ENCODE measurements at places on chromosomes 11 and 22.

DNA sequence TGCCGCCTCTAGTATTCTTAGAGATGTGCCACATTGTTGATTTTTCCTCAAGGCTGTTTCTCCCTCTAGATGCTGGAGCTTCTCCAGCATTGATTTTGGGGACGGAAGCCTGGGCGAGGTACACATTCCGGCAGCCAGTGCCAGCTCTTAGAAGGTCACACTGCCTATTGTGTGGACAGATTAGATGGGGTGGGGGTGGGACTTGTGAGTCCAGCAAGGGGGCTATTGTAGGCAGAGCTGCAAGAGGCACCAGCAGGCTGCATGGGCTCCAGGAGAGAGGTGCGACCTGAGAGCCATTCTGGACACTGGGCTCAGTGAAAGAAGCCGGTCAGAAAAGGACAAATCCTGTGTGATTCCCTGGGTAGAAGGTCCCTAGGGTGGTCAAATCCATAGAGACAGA lies 12.4 kb downstream of the C11orf21 start:
- DNase-seq: no peak

DNA sequence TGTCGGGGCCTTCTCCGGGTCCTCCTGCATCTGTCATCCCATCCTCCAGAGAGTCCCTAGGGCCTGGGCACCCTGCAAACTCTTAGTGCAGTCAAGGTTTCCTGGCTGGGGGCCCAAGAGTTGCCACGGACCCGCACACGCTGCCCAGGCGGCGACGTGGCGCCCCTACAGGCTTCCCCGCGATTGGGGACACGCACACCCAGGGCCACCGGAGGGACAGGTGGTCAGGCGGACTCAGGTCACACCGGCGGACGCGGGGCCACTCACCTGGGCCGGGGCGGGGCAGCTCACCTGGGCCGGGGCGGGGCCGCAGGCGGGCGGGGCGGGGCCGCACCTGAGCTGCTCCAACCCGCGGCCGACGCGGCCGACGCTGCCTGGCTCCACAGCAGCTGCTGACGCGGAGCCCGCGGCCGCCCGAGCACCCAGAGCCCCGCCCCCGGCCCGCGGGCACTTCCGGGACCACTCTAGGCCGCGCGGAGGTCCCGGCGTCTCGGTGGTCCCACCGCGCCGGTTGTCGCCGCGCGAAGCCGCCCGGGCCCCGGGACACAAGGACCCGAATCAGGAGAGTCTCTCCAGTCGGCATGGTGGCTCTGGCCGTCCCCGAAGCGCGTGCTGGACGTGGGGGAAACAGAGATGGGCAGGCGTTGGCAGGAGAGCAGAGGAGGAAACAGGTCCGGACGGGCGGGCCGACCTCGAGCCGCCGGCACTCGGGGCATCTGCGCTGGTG lies at the start of gene ZNF70:
TSS of gene ZNF70 (minus strand) at position 399 of the 727 bp plus-strand sequence. CDS start 5,972 bp downstream, outside the sequence.
- DNase-seq: peak; percentile 78

DNA sequence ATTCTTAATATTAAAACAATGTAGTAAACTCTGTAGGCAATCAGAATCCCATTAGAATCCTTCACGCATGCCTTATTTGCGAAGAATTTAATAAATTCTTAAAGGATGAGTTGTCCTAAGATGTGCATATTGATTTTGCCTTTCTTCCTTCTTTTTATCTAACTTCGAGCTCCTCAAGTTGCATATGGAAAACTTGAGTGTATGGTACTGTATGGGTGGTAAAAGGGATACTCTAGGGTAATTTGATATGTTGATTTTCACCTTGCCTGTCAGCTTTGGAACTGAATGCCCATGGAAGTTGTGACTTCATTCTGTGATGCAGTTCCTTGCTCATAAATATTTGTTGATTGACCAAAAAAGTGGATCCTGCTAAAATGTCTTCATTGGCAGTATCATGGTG lies 193.8 kb downstream of the DDX10 start:
- no peak for DNase-seq

- DNase-seq: no peak
Measured at GRCh38 chr11:22069844-22070243, 123.0 kb upstream of the ANO5 start.

- DNase-seq: no peak
Measured at GRCh38 chr11:46570790-46571398, 22.9 kb downstream of the AMBRA1 start.

GRCh38 chr11:42462558-42463310 lies 849.1 kb upstream of the API5 start:
- DNase-seq: no peak

- DNase-seq: no peak
Measured at GRCh38 chr11:13183094-13183825, 94.3 kb upstream of the BMAL1 start.

- DNase-seq: no peak
Measured at GRCh38 chr11:127789927-127790326, 789.4 kb upstream of the KIRREL3 start.

GRCh38 chr11:125244166-125244565 lies 79.6 kb downstream of the PKNOX2 start:
- DNase-seq: no peak

GRCh38 chr11:34976496-34977088 lies 60.2 kb downstream of the PDHX start:
- DNase-seq: no peak

- no peak for DNase-seq
Measured at GRCh38 chr11:60871378-60872061, 4.2 kb downstream of the ZP1 start.

DNA sequence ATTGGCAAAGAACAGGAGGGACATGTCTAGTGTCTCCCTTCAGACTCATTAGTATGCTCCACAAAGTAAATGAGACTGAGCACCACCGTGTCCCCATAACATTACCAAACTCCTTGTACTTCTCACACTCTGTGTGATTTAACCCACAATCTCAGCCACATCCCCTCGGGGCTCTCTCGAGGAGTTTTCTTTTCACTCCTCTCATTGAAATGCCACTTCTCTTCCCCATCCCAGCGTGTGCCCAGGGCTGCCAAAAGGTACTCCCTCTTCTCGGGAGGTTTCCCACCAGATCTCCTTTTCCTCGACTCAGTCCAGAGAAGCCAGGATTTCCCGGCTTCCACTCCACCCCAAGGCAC lies 1.1 kb downstream of the RBFOX2 start:
- DNase-seq: no peak

GRCh38 chr11:76860539-76861475 lies at the start of gene ACER3:
ACER3 (plus strand) TSS chr11:76860918; CDS start chr11:76860977, 59 bp downstream.
- peak; percentile 67 for DNase-seq

DNA sequence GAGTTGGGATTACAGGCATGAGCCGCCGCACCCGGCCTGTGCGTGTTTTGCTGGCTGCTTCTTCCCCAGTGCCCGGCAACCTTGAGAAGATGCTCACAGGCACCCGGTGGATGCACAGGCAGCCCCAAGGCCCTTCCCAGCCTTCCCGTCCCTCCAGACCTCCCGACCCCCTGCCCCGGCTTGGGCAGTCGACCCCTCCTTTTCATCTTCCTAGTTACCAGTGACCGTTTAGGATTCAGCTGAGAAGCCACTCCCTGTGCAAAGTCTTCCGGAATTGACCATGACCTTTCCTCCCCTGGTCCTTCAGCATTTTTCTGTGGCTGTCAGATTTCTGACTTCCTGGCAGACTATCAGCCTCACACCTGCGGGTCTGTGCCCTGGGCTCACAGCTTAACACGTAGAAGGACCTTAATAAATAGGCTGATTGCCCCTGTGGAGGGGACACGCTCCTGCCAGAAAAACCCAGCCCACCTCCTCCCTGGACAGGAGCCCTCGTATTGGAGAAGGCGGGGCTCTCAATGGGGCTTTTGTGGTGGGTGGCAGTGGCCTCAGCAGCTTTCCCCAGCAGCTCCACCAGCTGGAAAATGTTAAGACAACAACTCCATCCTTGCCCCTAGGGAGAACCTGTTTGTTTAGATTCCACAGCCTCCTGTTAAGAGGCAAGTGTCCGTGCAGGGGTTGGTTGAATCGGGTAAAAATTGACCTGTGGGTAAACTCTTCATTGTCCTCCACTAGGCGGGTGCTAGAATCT lies 10.4 kb upstream of the ANO1 start:
- no peak for DNase-seq

DNA sequence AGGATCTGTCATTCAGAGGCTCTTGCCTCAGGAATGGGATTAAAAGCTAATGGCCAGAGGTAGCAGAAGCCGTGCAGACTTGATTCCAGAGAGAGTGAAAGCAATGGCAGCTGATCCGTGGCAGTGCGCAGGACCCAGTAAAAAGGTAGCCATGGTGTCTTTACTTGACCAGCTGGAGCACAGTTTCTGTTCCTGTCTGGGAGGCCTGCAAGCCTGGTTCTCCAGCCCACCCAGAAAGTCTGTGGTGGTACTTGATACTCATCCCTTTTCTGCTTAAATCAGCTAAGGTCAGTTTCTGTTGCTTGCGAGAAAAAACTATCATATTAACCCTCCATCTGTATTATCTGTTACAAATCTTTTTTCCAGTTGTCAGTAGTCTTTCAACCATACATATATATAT lies 86.7 kb downstream of the RPS6KA4 start:
- no peak for DNase-seq

GRCh38 chr11:111762981-111763643 lies 3.1 kb downstream of the PPP2R1B start:
- no peak for DNase-seq

DNA sequence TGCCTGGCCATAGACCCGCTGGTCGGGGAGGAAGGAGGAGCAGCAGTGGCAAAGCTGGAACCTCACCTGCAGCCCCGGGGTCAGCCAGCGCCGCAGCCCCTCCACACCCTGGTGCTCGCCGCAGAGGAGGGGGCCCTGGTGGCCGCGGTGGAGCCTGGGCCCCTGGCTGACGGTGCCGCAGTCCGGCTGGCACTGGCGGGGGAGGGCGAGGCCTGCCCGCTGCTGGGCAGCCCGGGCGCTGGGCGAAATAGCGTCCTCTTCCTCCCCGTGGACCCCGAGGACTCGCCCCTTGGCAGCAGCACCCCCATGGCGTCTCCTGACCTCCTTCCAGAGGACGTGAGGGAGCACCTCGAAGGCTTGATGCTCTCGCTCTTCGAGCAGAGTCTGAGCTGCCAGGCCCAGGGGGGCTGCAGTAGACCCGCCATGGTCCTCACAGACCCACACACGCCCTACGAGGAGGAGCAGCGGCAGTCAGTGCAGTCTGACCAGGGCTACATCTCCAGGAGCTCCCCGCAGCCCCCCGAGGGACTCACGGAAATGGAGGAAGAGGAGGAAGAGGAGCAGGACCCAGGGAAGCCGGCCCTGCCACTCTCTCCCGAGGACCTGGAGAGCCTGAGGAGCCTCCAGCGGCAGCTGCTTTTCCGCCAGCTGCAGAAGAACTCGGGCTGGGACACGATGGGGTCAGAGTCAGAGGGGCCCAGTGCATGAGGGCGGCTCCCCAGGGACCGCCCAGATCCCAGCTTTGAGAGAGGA lies 11.9 kb downstream of the TMEM121B start:
- no peak for DNase-seq

DNA sequence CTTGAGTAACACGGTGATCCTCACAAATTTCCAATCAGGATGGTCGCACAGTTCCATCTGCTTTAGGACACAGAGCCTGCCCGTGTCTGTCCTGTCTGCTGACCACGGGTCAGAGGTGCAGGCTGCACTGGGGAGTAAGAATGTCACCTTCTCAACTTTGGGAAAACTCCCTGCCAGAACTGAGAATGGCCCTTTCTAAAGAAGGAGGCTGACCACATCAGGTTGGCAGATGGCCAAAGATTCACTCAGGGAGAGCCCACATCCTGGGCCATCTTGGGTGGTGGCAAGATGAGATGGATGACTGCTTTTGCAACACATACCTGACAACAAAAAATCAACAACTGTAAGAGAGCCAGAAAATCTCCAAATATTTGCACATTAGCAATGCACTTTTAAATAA lies 101.9 kb downstream of the IGLL1 start:
- no peak for DNase-seq

DNA sequence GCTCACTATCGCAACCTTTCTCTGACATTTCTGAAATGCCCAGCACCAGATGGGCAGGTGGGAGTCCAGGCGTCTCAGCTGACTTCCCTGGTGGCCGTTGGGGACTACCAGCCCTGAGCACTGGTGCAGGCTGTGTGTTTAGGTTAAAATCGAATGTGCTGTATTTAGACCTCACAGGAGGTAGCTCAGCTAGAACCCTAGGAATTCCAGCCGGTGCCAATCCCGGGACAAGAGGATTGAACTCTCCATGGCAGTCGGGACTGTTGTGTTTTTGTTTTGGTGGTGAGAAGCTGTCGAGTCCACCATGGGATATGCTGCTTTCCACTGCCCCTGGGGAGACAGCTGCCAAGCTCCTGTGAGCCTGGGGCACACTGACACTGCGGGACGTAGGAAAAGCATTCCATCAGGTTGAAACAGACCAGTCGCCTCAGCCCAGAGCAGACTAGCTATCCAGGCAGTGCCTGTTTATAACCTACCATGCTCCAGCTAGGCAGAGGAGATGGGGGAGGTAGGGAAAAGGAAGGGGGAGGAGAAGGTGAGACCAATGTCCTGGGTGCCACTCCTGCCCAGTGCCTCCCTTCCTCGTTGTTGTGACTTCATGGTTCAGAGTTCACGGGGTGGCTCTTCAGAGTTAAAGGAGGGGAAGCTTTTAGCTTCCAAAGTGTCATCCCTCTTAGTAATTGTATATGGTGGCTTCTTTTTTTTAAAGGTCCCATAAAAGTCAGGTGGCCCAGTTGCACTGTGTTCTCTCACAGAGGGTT lies 53.0 kb downstream of the MICAL2 start:
- DNase-seq: no peak

GRCh38 chr11:117855912-117856651 lies 20.4 kb downstream of the FXYD6 start:
- no peak for DNase-seq

- no peak for DNase-seq
Measured at GRCh38 chr11:72191961-72192381, at the start of gene FOLR1. FOLR1 (plus strand) TSS chr11:72192140; CDS start chr11:72192174, 34 bp downstream.

DNA sequence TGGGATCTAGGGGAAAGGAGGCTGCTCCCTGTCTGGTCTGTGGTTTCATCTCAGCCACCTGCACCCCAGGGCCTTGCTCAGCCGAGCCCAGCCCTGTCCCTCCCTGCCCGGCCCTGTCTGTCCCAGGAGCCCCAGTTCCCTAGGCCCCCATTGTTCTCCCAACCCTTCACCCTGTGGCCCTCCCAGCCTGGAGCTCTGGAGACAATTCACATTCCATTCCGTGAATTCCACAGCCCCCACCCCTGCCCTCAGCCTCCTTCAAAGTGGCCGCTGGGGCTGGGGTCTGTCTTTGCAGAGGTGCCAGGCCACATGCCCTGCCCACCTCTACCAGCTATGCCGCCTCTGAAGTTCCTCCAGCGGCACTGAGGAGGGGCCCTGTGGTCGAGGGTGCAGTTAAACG lies 77.9 kb upstream of the WNT11 start:
- no peak for DNase-seq

GRCh38 chr22:36422287-36423014 lies 34.7 kb upstream of the MYH9 start:
- no peak for DNase-seq

- DNase-seq: no peak
Measured at GRCh38 chr22:32005453-32005852, 37.6 kb upstream of the SLC5A1 start.

Data from activated effector memory CD4-positive, alpha-beta T cell treated with Interleukin-2 at 50 U/mL for 16 hours (primary cell).